ENCODE measurements at places on chromosomes 4 and X. TPM values are rescaled to one million over a fixed set of nuclear protein-coding genes. Genes with fewer than 3 reads are reported as not detected.

DNA sequence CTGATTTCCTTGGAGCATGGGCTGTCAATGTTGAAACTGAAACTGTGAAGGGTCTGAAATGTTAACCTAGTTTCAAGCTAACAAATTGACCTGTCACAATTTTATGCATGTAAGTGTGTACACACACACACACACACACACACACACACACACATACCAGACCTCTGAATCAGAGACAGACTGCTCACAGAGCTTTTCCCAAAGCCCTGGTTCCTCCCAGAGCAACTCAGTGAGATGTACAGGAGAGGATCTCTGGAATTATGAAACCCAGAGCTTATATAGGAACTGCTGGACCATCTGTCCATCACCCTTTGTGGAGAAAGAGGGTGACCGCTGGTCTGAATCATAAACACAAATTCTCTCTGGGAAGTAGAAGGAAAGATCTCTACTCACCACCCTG, 228.1 kb upstream of the PRPS2 start:
- H3K27ac ChIP-seq = no peak overlapping the region
- no peaks in the 10 kb centered on the region for H3K4me1 ChIP-seq
- H3K36me3 ChIP-seq = no peaks in the 10 kb centered on the region
- H3K4me3 ChIP-seq = no peak overlapping the region

DNA sequence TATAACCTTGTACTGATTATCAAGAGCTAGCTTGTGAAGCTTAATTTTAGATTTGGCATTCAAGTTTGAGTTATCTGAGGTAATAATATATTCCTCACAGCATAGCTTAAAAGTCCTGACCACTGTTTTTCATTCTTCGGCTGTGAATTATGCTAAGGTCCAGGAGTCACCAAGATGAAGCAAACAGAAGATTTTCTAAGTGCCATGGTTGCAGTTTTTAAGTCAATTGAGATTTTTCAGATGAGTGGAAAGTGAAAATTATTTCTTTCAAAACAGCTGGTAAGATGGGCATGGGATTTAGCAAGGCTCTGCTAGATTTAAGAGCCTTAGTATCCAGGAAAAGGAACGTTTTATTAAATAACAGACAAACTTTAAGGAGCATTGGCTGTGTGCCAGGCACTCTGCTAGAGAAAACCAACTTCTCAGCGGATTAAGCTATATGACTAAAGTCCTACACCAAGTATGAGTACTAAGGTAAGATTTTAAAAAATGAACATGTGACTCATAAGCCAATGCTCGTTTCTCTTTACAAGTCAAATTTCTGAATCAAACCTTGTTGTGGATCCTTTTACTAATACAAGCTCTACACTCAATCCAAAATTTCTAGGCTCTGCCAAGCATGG, 149.9 kb upstream of the IL15 start:
- no peak overlapping the region for H3K4me3 ChIP-seq
- H3K27ac ChIP-seq = no peak overlapping the region
- no peaks in the 10 kb centered on the region for H3K27me3 ChIP-seq
- no peaks in the 10 kb centered on the region for H3K36me3 ChIP-seq
- DNase-seq = no peak

DNA sequence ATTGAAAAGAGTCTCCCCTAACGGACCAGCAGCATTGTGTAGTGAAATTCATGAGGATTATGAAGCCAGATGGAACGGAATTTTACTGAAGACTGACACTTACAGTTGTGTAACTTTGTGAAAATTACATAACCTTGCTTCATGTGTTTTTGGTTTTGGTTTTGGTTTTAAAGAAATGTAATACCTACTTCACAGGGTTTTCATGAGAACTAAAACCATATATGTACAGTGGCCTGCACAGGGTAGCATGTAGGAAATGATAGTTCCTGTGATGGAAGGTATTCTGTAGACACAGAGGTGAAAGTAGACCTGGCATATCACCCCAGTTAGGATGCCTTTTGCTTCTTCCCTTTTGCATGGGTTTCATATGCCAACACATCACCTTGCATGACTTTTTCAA, 247.0 kb downstream of the BANK1 start:
- H3K4me3 ChIP-seq = no peak overlapping the region
- H3K27ac ChIP-seq = no peak overlapping the region
- no peaks in the 10 kb centered on the region for H3K4me1 ChIP-seq
- H3K27me3 ChIP-seq = no peaks in the 10 kb centered on the region
- H3K36me3 ChIP-seq = no peaks in the 10 kb centered on the region

GRCh38 chrX:120690344-120690743, 60.5 kb upstream of the C1GALT1C1 start:
- H3K36me3 ChIP-seq = no peaks in the 10 kb centered on the region
- H3K4me3 ChIP-seq = no peak overlapping the region
- H3K27me3 ChIP-seq = no peaks in the 10 kb centered on the region
- peaks cover 12% of the 10 kb centered on the region for H3K4me1 ChIP-seq

- no peak overlapping the region for H3K4me3 ChIP-seq
- H3K4me1 ChIP-seq = no peaks in the 10 kb centered on the region
- no peaks in the 10 kb centered on the region for H3K27me3 ChIP-seq
Measured at GRCh38 chrX:21529771-21530170, 128.4 kb downstream of the KLHL34 start.

DNA sequence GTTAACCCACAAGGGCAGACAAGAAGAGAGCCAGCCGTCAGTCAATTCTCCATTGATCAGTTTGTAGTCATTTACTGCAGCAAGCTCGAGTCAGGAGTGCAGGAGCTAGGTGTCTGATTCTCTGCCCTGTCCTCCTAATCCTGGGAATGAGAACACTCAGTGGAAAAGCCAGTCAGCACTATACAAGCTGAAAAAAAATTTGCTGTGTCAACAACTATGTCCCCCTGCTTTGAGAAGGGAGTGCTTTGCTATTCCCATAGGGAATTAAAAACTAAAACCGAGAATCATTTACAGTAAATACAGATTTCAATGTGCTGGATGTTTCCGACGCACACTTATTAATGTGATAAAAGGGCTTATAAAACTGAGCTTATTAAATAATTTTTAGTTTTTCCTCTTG, 84.2 kb downstream of the GRIA2 start:
- H3K27me3 ChIP-seq = no peaks in the 10 kb centered on the region
- DNase-seq = no peak
- H3K4me1 ChIP-seq = no peaks in the 10 kb centered on the region
- no peaks in the 10 kb centered on the region for H3K36me3 ChIP-seq
- H3K4me3 ChIP-seq = no peak overlapping the region
- H3K27ac ChIP-seq = no peak overlapping the region

DNA sequence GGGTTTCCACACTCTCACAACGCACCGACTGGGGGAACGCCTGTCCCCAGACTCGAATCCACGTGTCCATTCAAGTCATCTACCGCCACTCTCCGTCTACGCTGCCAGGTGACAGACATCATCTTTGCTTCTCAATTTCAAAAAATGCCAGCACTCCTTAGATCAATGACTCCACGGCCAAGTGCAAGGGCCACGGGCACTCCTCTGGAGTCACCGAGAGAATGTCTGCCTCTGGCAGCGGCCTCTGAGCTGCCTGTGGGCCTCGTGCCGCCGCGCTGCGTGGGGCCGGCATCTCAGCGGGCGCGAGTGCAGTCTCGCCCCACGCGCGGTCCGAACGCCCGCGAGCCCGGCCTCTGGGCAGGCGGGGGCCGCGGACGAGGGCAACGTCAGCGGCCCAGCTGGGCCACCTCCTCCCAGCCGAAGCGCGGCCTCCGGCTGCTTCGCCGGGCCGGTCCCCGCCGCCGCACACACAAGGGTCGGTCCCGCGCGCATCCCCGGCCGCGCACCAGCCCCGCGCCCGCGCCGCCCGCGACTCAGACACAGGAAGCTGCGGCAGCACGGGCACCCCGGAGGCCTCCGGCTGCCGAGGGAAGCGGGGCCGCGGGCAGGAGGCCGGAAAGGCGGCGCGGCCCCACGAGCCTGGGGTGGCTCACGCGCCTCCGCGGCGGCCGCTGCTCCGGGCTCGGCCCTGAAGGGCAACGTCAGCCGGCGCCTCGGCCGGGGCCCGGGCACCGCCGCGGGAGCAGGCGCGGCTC, 450 bp downstream of the ACSL1 start:
- peak overlapping the region; percentile 90 for H3K27ac ChIP-seq
- H3K4me3 ChIP-seq = peak overlapping the region; percentile 85
- H3K36me3 ChIP-seq = peaks cover 10% of the 10 kb centered on the region
- peak; percentile 89 for DNase-seq

The SPANXN3 gene
- not detected for total RNA-seq

DNA sequence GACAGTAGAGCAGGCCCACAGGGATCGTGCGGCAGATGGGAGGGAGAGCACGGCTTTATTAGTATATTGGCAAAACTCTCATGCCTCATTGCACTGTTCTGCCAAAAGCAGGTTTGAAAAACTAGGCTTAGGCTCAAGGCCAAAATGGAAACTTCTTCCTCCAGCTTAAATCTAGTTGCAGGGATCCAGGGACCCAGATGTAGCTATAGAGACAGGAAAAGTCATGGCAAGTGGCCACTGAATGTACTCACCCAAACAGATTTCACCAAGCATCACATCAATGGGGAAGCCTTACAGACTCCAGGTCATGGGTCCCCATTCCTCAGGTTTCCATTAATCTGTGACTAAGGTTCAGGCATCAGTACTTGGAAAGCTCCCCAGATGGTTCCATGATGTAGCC, 149.2 kb downstream of the STK32B start:
- H3K4me3 ChIP-seq = no peak overlapping the region
- H3K4me1 ChIP-seq = no peaks in the 10 kb centered on the region
- H3K27me3 ChIP-seq = no peaks in the 10 kb centered on the region
- no peak for DNase-seq
- no peaks in the 10 kb centered on the region for H3K36me3 ChIP-seq

The PSAPL1 gene
- total RNA-seq = not detected

DNA sequence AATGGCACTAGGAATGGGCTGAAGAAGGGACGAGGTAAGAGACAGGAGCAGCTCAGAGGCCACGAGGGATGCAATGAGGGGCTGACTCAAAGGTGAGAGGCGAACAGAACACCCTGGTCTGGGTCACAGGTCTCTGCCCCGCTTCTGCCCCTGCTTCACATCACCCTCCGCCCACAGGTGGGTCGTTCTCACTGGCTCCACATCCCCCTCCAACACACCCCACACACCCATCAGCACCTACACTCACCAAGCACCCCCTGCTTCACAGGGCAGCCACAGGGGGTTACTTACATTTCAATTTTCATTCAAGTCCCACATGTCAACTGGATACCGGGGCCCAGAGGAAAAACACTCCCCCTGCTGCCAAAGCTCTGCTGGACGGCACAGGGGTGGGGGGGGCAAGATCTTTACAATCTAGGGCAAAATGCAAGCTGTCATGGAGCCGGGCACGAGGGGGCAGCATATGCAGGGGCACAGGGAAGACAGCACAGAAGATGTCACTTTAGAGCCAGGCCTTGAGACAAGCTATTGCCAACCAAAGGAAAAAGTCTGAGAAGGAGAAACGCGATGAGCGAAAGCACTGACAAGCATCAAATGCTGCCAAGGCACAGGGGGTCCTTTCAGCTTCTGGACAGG, 94.0 kb downstream of the AFAP1 start:
- peaks cover 28% of the 10 kb centered on the region for H3K36me3 ChIP-seq
- DNase-seq = no peak
- no peaks in the 10 kb centered on the region for H3K27me3 ChIP-seq
- peaks cover 26% of the 10 kb centered on the region for H3K4me1 ChIP-seq
- no peak overlapping the region for H3K4me3 ChIP-seq

GRCh38 chr4:88457307-88458103, 586 bp downstream of the HERC5 start:
- peak overlapping the region; percentile 100 for H3K27ac ChIP-seq
- H3K4me3 ChIP-seq = peak overlapping the region; percentile 93
- peaks cover 51% of the 10 kb centered on the region for H3K4me1 ChIP-seq
- peaks cover 31% of the 10 kb centered on the region for H3K36me3 ChIP-seq
- H3K27me3 ChIP-seq = no peaks in the 10 kb centered on the region

- H3K36me3 ChIP-seq = no peaks in the 10 kb centered on the region
- peaks cover 2% of the 10 kb centered on the region for H3K27me3 ChIP-seq
- H3K27ac ChIP-seq = no peak overlapping the region
- no peak overlapping the region for H3K4me3 ChIP-seq
Measured at GRCh38 chr4:70533211-70533610, 14.8 kb downstream of the AMTN start.

The USP17L30 gene
- total RNA-seq = not detected

DNA sequence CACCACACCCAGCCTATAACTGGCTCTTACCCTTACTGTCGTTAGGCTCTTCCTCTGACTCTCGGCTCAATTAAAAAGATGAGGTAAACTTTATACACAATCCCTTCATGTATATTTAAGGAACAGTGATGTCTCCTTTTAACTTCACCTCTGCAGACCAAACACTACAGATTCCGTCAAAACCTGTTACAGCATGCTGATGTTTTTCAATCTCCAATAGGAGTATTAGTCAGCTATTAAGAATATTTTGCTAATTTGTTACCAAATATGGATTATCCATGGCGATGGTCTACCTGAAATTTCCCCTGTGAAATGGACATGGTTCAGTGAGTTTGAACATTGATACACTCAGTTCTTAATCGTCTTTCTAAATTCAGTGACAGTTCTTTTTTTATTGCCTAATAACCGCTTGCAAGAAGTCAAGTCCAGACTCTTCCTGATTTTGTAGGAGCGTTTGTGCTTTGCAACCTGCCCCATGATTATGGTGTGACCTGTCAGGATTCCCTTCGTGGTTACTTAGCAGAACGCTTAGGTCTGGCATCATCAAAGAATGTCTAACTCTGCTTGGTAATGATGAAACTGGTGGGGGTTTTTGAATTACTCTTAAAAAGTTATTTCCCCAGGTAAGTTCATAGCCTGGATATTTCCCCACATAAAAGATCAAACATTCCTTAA, 72.2 kb upstream of the STOX2 start:
- peaks cover 6% of the 10 kb centered on the region for H3K27me3 ChIP-seq
- no peak for DNase-seq
- H3K4me3 ChIP-seq = no peak overlapping the region
- H3K27ac ChIP-seq = no peak overlapping the region

All from activated CD4-positive, alpha-beta T cell treated with anti-CD3 and anti-CD28 coated beads, Interleukin-2, amount 10 ng/mL, durations not matched to agents 24 days and 14 days (primary cell).